T-cell (primary cell): ENCODE measurements at places on chromosomes 3 and 15.

DNA sequence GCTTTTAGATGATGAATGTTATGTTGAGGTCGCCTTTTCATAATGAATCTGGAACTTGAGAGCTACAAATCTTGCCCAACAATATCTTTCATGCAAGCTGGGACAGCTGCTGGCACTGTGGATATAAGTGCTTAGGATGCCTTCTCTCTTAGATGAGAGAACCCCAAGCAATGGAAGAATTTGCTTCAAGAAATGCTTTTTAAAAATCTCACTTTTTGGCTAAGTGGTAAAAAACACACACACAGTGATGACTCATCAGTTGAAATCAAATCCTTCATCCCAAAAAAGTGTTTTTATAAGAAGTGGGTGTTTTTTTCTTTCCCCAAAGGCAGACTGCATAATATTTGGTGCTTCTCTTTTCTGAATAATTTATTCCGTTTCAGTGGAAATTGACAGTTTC, 38.4 kb upstream of the GALNT15 start:
- no peak for DNase-seq

GRCh38 chr3:151225040-151225975, 22.3 kb upstream of the GPR171 start:
- DNase-seq, result no peak

DNA sequence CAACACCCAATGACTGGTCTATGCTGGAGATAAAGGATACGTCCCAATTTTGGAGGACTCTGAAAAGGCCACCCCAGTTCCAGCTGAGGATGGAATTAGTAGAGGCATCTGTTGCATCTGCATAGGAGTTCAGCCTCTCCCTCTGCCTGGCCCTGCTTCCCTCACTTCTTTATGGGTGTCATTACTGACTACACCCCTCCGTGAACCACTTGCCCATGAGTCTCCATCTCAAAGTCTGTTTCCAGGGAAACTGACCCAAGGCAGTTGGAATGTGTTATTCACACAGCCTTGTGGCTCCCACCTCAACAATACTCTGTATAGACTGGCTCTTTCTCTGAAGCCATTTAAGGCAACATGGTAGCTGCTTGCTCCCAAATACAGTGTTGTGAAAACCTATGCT, 21.4 kb upstream of the PCOLCE2 start:
- no peak for DNase-seq

GRCh38 chr3:45583021-45583851, 11.3 kb upstream of the LIMD1 start:
- DNase-seq, result no peak

- DNase-seq, result no peak
These were observed 190.3 kb upstream of the KCNMB2 start for GRCh38 chr3:178345944-178346343.

DNA sequence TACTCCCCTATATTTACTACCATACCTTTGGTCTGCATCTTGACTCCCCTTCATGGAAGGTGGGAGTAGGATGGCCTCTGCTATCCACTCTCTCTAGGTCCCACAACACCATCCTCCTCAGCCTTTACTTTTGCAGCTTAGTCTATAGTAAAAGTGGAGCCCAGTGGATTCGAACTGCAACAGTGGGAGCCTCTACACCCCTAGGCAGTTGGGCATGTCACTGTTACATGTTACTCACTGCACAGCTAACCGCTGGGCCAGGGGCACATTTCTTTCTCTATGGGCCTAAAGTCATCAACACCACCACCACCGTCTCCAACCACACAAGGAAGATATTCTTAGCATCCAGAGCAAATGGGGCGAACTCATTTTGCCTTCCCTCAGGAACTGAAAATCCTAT, 62.9 kb downstream of the KLF13 start:
- DNase-seq, result no peak

GRCh38 chr3:122937745-122938144, 89.8 kb downstream of the SEMA5B start:
- no peak for DNase-seq

DNA sequence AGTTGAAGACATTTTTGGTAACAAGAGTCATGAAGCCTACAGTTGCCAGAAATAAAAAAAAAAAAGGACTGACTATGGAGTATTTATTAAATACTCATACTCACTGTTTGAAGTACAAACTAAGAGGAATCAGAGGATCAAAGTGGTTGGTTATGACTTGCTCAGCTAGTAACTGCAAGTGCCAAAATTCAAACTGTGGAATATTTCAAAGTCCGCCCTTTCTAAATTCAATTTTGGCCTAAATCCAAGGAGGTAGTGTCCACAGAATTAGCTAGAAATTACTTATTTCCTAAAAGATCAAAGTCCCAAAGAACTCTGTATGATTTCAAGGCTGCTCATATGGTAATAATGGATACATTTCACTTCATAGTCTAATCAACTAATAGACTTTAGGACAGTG, 274.5 kb downstream of the ZBTB20 start:
- no peak for DNase-seq

GRCh38 chr15:75646944-75647364, 758 bp upstream of the SNX33 start:
- DNase-seq, result no peak

GRCh38 chr3:40097131-40098117, 212.1 kb upstream of the EIF1B start:
- DNase-seq, result no peak

DNA sequence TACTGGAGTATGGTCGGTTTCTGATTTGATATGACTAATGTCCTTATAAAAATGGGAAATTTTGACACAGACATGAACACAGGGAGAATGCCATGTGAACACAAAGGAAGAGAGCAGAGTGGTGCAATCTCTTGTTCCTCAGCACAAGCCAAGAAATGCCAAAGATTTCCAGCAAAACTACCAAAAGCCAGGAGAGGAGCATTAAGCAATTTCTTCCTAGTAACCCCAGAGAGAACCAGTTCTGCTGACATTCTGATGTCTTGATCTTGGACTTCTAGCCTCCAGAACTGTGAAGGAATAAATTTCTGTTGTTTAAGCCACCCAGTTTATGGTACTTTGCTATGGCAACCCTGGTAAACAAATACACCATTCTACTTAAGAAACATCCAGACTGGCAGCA, 227.8 kb upstream of the MRPL3 start:
- DNase-seq, result no peak

DNA sequence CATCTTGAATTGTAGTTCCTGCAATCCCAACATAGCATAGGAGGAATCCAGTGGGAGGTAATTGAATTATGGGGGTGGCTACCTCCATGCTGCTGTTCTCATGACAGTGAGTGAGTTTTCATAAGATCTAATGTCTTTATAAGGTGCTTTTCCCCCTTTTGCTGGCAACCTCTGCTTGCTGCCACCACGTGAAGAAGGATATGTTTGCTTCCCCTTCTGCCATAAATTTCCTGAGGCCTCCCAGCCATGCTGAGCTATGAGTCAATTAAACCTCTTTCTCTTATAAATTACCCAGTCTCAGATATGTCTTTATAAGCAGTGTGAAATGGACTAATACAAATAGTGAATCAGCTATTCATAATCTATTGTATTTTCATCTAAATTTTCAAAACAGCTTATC, 537.3 kb downstream of the EPHA3 start:
- no peak for DNase-seq

DNA sequence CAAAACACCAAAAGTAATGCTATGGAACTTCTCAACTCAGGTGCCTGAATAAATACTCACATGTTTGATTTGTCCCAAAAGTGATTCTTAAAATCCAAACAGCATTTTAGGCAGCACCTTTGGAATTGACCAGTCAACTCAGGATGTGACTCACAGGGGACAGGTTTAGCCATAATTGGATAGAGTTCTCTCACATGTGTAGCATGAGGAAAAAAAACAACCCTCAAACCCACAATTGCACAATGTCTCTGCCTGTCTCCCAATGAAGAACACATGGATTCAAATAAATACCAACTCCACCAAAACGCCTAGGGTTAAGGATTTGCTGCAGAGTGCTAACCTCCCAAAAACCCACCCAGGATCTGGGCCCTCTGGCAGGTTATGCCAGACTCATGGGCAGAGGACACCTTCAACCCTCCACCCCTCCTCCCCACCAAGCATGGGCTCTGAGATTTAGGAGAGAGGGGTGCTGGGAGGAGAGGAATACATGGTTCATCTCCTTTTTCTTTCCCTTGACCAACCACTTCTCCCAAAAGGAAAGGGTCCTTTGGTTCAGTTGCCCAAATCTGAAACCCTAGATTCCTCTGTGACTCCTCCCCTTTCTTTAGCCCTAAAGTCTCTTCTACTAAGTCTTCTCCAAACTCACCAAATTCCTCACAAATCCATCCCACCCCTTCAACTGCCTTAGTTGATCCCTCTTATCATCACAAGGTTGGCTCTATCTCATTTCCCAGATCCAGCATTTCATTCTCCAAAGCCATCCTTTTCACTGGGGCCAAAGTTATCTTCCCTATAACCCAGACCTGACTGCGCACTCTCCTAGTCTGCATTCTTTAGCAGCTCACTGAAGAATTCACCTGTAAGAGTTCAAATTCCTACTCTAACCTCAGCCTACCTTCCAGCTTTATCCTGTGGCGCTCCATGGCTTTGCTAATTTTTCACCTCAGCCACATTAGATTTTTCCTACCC, 7.7 kb downstream of the RYK start:
- no peak for DNase-seq

- DNase-seq, result no peak
These were observed 263.8 kb downstream of the LPP start for GRCh38 chr3:188417766-188418165.

- no peak for DNase-seq
These were observed 29.3 kb upstream of the TRAK1 start for GRCh38 chr3:42061713-42062380.

DNA sequence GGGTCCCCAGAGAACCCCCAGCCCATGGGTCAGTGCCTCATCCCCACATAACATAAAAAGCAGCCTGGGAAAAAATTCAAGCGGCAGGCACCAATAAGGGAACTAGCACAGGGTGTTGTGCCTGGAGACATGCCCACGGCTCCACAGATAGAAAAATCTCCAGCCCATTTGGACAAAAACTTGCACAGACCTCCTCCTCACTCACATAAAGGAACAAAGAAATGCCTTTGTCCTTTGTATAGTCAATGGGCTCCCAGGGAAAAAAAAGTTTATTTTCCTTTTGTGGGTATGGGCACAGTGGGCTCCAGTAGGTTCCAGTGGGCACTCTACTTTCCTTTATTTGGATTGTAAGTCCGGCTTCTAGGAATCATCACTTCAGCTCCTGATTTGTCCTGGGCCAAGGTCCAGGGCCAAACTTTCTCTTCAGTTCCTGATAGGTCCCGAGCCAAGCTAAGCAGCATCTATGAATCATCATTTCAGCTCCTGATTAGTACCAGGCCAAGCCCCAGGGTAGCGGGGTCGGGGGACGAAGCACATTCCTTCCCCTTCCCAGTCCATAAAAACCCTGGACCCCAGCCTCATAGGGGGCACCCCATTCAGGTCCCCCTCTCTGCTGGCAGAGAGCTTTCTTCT, 1.6 kb upstream of the DNAH12 start:
- DNase-seq, result no peak

DNA sequence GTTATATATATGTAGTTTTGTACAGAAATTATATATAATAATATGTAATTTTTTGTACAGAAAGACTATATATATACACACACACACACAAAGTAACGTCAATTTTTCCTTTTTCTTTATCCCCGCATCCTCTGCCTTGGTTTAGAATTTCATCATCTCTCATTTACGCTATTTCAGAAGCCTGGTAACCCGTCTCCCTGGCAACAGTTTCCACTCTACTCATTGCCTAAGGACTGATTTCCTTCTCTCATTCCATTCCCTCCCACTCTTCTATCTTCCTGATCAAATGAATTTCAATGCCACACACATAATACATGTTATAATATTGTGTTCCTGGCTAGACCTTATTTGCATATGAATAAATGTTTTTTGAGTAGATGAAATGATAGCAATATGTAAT, 47.8 kb upstream of the NDN start:
- no peak for DNase-seq
